ENCODE measurements at places on chromosomes 3 and 15.

- no peak for DNase-seq
These were observed 218.2 kb upstream of the ADAMTS9 start for GRCh38 chr3:64905906-64906410.

DNA sequence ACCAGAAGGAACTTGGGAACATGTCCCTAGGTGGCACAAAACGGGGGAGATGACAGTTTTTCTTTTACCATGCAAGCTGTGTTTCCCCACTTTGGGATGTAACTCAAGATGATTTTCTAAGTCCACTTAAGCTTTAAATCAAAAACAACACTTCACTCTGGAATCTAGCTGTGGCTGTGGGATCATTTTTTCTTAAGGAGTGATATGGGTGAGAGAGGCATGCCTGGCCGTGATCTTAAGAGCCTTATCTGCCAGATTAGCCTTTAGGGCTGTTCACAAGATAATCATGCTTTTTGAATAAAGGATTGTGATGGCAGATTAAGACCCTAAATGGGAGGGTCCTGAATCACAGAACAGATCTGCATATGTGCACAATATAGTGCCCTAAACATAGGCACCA, 384.8 kb upstream of the SEMA6D start:
- DNase-seq: no peak

DNA sequence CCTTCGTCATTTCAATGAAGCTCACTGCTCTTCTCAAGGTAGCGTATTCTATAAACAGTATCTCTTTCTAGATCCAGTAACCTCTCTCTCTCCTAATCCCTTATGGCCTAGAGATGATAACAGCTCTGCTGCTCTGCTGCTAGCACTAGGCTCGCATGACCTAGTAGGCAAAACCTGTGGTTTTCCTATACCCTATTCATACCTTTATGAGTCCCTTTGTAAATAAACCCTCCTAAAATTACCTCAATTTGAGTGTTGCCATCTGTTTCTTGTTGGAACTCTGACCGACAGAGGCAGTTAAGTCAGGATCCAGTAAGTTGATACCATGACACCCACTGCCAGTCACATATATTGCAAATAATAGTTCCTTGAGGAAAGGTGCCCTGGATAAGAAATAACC, 7.3 kb downstream of the CCDC14 start:
- no peak for DNase-seq

DNA sequence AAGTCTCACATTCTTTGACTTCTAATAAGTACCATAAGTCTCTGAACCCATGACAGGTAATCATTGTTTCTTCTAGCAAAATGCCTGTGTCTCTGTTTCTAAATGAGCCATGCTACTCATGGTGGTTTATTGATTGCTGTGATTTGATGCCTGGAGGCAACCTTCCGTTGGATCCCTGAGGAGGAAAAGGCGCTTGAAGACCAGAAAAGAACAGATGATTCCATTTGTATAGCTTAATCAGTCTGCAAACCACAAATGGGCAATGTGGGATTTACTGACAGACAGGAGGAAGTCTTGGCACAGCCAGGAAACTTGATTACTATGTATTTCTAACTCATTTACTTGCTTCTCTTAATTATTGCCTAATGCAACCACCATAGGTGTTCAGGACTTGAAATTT, 103.1 kb upstream of the MRPL3 start:
- DNase-seq: no peak

GRCh38 chr3:181616088-181617070, 95.3 kb upstream of the SOX2 start:
- no peak for DNase-seq

GRCh38 chr3:139941580-139941979, 6.6 kb downstream of the CLSTN2 start:
- DNase-seq: no peak

- no peak for DNase-seq
These were observed 213.7 kb downstream of the PDCD6IP start for GRCh38 chr3:34012102-34012461.

- no peak for DNase-seq
These were observed 19.0 kb downstream of the SQOR start for GRCh38 chr15:45653702-45654424.

- DNase-seq: no peak
These were observed 19.9 kb upstream of the EBLN2 start for GRCh38 chr3:73041537-73041936.

DNA sequence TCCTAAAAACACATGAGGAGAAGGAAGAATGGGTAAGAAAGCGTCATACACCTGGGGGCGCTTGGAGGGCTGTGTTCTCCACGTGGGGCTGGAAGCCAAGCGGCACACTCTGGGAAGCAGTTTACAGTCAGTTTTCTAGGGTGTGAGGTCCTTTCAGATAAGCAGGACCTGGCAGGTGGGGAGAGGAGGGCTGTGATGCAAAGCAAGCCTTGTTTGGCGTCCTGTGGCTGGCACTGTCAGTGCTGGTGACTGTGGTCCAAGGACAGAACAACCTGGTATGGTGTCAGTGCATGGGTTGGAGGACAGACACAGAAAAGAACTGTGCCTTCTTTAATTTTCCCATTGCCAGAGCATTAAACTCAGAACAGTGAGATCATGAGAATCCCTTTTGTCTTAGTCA, 260.7 kb upstream of the NR2E3 start:
- no peak for DNase-seq

GRCh38 chr3:188053710-188054380, 100.1 kb upstream of the LPP start:
- no peak for DNase-seq

DNA sequence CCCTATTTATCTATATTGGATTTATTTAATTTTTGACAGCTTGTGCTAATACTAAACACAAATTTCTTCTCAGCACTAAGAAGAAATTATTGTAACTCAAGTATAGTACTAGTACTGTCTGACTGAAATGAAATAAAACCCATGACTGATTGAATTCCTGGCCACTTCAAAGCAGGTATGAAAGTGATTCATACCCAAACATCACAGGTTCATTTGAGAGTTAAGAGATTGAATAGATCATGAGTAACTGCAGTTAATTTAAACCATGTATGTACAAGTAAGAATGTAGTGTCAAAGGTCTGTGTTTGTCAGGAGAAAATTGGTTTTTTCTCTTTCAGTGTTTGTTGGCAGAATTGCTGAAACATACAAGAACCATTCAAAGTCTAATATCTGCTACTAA, 332.0 kb upstream of the GRM7 start:
- no peak for DNase-seq

- no peak for DNase-seq
These were observed 75.3 kb upstream of the LRRFIP2 start for GRCh38 chr3:37249717-37250116.

DNA sequence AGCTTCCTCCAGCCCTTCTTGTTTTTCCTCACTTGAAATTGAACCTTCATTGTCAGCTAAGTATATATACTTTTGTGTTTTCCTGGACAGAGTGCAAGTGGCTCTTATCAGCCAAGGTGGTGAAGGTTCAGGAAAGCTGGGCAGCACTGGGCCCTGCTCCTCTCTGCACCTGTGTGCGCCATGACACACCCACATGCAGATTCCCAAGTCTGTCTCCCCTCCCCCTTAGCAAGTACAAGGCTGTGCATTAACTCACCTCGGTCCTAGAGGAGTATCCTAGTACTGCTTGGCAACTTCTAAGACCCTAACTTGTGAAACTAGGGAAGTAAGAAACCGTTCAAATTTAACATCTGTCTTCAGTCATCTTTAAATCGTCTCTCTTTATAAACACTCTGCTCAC, 85.8 kb downstream of the SLC49A4 start:
- no peak for DNase-seq

DNA sequence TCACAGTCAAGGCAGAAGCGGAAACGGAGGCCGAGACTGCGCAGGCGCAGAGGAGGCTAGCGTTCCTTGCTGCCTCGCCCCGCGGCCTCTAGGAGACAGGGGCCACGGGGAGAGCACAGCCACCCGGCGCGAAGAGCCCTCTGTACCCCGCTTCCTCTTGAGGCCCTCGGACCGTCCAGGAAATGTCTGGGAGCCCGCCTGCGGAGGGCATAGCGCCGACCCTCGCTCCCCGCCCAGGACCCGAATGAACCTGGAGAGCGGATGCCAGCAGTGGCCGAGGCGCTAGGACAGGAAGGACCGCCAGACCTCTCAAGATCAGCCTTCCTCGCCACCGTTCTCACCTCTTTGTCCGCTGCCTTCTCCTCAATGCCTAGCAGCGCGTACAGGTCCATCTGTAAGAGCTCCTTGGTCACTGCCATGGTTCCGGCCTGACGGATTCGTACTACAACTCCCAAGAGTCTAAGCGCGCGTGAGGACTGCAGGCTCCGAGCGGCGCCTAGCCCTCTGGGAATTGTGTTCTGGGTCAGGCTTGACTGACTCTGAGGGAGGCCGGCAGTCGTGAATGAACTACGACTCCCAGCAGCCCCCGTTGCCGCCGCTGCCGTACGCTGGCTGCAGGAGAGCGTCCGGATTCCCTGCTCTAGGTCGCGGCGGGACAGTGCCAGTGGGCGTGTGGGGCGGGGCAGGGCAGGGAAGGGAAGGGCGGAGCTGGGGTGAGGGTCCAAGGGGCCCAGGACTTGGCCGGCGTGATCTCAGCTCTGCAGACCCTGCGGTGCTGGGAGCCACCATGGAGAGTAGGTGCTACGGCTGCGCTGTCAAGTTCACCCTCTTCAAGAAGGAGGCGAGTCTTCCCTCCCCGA, at the start of the genes DNAJC17 and ZFYVE19:
Gene DNAJC17 (minus strand): TSS at position 446 of the 860 bp plus-strand sequence. CDS start 27 bp downstream, at position 419.
Gene ZFYVE19 (plus strand): TSS at position 62 of the 860 bp plus-strand sequence. CDS start 501 bp downstream, at position 563.
- peak; percentile 97 for DNase-seq

DNA sequence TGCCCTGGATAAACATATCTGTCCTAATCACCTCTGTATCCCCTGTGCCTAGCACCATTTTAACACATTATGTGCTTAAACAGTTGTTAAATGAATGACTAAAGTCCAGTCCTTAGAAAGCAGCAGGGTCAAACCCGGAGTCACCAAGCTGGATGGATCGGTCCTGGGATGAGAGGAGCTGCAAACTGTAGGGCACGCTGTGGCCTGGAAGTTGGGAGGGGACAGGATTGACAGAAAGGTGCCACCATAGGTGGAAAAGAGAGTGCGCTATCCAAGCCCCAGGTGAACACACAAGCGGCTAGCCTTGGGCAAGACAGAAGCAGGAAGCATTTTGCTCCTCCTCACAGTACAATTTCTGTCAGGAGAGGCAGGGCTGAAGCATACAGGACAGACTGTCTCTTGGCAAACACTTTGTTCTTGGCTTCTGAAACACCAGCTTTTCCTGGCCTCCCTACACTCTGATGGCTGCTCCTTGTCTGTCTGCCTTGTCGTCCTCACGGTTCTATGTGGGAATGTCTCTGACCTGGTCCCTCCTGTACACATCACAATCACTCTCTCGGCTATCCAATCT, 48.4 kb upstream of the KY start:
- DNase-seq: no peak

GRCh38 chr3:99532246-99532645, 106.1 kb upstream of the COL8A1 start:
- DNase-seq: peak; percentile 27

DNA sequence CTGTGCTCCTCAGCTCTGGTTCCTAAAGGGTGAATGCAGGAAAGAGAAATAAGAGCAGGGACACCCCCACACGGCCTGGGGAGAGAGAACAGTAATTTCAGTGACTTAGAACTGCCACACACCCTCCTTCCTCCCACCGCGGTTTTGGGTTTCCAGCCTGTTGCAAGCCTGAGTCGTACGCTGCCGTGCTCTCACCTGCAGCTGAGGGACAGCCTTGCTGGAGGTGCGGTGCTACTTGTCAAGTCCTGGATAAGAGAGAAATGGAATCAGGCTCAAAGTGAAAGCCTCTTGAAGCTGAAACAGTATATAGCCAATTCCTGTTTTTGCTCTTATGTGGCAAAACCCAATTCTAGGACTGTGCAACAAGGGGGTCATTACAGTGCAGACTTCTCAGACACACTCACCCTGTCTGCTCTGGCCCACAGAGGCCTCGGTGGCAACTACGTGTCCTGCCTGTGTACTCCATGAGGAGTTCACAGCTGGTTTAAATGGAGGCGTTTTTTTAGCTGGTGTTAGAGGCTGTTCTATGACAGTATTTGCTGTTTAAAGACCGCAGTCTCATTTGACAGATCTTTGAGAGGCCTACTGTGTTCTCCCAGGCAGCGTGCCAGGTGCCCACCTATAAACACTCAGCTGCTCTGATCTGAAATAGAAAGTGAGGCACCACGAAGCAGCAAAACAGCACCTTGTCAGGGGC, 42.9 kb downstream of the TBC1D2B start:
- DNase-seq: peak; percentile 97

Measured in activated naive CD4-positive, alpha-beta T cell treated with anti-CD3 and anti-CD28 coated beads for 36 hours (primary cell).